ENCODE measurements at places on chromosomes 6 and 20.

GRCh38 chr6:1094306-1094705 lies 217.6 kb upstream of the FOXQ1 start:
- DNase-seq: no peak

DNA sequence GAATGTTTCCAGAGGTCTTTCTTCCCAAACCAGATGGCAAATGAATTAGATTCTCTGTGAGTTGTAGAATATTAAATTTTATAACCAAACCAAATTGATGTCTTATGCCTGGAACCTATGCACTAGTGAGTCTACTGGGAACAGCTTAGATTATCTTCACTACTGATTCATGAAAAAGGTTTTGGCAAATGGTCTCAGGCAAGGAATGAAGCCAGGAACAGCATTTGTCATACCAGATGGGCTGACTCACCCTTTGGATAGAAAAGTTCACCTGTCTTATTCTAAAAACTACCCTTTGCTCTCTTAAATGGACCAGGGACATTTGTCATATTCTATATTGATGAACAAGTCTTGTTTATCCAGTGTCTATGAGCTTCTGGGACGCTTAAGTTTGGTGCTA lies 135.4 kb upstream of the ECI2 start:
- DNase-seq: no peak

DNA sequence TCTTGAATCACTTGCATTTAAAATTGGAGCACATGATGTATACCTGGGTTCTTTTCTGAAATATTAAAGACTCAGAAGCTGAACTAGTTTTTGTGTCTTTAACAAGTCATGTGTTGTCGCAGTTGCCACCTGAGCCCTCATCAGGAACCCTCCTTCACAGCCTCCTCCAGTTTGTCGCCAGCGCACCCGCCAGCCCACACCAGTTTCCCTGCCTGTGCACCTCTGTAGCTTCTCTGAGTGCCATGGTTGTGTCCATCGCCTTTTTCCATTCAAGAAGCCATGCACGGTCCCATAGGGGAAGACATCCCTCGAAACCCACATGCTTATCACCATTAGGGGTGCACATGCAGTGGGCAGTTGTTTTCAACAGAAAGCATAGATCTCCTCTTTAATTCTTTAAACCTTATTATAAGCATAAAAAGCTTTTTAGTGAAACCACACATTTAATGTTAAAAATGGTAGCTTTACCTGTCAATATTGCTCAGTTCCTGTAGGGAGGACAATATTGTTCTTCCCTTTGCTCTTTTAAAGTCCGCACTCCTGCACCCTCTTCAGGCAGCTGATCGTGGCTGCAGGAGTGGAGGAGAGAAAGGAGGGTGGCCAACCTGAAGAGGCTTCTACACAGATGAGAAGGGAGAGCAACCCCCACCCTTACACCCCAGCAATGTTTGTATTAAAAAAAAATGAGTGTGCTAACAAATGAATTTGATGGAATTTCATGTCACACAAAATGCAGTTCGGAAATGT lies 121.9 kb downstream of the CFAP61 start:
- no peak for DNase-seq

GRCh38 chr6:6509284-6509683 lies 79.2 kb upstream of the LY86 start:
- DNase-seq: no peak

- no peak for DNase-seq
Measured at GRCh38 chr6:43383021-43383667, 13.7 kb upstream of the ZNF318 start.

DNA sequence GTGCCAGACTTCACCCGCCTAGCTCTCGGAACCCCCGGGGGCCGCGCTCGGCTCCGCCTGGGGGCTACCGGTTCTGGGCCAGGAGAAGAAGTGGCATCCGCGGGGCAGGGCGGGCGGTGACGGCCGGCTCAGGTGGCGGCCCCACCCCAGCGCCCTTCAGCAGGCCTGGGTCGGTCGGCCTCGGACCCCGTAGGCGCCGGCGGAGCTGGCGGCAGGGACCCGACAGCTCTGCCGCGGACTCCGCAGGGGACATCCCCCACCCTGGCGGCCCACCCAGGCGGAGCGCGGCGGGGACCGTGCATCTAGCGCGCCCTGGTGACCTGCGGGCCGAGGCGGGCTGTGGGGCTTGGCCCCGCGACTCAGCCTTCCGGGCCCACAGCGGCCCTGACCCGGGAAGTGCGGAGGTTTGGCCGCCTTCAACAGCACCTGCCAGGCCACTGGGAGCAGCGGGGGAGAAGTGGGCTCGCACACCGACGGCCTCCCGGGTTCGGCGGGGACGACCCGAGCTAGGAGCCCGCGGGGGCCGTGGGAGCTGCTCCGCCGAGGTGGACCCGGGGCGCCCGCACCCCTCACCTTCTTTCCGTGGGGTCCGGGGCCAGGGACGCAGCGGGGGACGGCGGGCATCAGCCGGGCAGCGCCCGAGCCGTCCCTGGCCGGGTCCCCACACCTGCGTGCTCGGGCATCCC lies 87.1 kb downstream of the TMEM242 start:
- no peak for DNase-seq

DNA sequence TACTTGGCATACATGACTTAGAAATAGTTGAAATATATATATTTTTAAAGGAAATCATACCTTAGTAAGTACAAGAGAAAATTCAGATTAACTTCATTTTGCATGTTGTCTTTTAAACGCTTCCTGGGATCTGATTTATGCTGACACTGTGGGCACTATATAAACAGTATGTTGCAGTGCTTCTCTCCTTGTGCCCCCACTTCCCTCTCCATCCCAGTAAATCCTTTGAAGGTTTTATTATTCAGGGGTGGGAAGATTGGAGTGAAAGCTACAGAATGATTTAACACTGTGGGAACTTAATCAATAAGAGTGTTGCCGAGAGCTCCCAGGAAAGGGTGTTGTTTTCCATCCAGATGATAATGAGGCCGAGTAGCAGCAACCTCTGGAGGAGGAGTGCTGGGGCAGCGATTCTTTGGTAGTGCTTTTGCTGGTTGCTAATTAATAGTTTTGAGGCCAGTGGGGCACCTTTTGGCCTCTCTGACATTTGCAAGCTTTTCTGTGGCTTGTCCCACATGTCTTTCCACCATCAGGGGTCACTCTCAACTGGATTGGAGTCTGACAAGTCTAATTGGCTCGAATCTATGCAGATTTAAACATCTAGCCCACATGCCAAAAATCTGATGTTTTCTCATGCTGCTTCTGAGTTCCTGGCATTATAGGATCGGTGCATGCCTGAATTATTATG lies 183.0 kb upstream of the MMS22L start:
- no peak for DNase-seq

GRCh38 chr20:63359937-63360849 lies 956 bp downstream of the CHRNA4 start:
- no peak for DNase-seq

DNA sequence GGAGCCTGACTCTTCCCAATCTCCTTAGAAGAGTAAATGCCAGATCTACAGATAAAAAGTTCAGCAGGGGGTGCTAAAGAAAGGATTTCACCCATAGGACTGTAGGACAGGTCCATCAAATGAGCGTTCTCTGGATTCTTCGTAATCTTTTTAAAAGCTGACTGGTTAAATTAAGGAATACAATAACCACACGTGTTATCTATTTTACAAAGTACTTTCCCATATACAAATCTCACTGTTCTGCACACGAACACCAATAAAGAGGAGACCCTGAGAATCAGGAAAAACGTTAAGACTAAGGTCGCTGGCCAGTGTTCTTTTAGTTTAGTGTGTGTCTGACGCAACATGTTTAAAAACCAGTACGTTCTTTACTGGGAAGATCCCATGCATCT lies 542 bp downstream of the TUBE1 start:
- DNase-seq: no peak

GRCh38 chr20:2390951-2391675 lies 10.4 kb downstream of the TGM6 start:
- no peak for DNase-seq

GRCh38 chr6:84508334-84508733 lies 256.1 kb downstream of the TBX18 start:
- DNase-seq: no peak

GRCh38 chr6:33663727-33664449 lies 42.8 kb downstream of the ITPR3 start:
- no peak for DNase-seq

DNA sequence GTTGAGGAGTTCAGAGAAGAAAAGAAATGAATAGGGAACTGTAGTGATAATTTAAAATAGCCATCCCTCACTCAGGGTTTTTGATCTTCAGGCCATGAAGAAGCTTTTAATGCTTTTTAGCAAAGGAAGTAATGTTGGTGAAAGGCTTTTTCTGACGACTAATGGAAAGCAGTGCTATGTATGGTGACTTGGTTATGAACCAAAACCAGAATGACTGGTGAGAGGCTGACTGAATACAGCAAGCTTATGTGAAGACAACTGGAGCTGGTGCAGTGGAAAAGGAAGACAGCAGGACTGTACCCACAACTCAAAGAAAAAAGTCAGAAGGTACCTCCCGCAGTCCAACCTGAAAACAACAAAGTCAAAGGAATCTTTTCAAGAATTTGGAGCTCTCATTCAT lies 118.8 kb downstream of the PRDM1 start:
- DNase-seq: no peak

DNA sequence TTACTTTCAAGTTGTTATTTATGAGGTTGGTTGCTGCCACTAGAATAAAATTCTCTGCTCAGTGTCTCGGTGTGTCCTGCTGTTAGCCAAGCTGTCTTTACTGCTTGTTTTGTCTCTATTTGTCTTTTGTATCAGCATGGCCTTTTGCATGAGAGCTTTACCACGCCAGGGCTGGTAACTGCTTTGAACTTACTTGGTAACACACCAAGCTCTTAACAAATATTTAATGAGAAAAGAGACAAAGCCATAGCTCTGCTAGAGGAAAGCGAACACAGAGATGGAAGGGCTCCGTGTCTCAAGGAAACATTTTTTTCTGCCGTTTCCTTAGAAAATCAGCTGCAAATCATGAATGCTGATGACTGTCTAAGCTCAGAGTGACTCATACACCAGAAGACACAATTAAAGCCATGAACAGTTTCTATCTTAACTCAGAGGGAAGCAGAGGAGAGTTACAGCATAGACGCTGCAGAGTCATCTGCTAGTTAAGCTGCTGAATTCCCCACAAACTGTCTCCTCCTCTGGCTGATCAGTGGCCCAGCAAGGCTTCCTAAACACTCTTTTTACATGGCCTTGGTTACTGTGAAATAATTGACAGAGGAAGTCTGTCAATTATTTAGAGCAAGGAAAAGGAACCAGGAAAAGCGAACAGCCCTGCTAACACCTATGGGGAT lies 44.8 kb downstream of the AGPAT4 start:
- no peak for DNase-seq

DNA sequence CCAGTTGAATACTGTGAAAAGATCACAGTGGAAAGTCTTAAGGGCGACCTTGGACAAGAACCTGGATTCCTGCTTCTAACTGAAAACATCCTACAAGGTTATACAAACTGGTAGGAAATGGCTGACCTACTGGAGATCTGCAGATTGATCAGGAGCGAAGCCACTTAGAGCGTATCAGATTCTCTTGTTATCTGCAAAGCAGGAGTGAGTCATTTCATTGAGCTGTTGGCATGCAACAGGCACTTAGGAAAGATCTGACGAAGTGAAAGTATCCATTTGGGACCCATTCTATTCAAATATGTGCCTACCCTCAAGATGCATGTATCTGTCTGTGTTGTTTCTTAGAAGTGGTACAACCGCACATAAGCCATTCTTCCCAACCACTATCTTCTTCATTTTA lies 131.2 kb upstream of the RIN2 start:
- DNase-seq: no peak

DNA sequence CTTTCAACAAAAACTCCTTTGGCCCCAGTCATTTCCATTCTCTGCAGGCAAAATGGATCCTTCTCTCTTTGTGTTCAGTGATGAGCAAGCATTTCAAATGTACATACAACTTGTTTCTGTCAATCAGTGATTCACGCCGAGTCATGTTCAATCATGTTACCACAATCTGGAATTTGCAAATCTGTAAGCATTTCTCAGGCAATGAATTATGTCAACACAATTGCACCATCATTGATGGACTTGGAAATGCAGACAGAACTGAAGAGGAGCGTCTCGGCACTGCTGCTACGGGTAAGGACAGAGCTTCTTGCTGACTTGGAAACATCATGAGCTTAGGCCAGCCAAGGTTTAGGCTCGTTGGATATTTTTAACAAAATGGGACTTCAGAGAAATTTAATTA lies 132.8 kb upstream of the AGPAT4 start:
- no peak for DNase-seq

DNA sequence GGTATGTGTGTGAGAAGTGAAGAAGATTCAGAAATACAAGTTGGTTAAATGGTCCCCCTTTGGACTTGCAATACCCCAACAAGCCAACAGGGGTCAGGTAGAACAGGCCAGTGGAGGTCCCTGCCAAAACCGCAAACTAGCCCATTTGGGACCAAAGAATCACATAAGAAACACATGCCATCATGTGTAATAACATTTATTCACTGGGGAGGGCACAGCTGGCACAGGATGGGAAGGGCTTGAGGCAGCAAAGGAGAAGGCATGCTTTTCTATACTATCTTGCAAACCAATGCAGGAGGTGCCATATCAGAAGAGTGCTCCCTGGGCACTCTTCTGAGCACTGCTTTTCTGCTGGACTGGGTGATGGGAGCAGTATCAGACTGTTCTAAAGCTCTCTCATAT lies 116.1 kb upstream of the TRAF3IP2 start:
- no peak for DNase-seq

- no peak for DNase-seq
Measured at GRCh38 chr20:36346256-36346655, 40.1 kb downstream of the DLGAP4 start.

DNA sequence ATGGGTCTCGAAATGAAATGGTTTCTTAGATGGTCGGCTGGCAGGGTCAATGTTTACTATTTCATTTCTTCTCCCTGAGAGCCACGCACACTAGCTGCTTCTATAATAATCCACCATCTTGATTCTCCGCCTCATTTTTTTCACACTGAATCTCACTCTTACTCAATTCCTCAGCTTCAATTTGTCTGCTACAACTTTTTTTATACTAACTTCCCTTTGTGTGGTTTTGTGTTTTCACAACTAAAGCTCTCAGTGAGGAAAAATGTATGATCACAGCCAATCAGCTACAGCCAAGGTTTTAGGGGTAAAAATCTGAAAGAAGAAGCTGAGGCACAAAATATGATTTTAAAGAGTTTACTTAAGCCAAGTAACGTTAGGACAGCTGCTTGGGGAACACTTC lies 1309.4 kb downstream of the EPHA7 start:
- DNase-seq: no peak

DNA sequence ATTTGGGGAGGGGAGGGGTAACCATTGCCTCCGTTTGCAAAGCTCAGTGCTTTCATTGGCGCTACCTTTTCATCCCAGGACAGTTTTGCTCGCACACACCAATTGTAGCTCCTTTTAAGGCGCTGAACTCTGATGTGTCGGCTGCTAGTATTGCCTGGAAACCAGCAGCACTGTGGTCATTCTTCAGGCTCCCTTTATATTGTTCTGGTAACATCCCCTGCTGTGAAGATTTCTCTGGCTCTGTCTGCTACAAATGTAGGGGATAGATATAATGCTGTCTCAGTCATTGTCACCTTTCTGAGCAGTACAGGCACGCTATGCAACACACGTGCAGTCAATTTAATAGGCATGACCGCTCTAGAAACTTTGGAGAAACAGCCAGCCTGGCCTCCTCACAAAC lies 172.9 kb upstream of the SASH1 start:
- DNase-seq: no peak
